ENCODE measurements at places on chromosomes 4 and X.

DNA sequence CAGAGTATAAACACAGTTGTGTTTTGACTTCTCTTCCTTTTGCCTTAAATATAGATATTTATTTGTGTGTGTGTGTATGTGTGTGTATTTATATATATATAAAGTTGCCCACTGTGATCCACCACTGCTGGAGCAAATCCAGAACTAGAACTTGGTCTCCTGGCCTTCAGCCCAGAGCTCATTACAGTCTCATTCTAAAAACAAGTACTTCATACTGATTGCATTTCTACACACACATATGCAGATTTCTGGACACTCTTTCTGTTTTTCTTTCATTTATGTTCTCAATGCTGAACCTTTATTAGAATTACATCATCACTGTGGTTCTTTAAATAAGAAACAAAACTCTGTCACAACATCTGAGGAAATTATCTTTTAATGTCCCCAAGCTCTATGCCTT lies 381 bp downstream of the TXK start:
- DNase-seq, result peak; percentile 12

DNA sequence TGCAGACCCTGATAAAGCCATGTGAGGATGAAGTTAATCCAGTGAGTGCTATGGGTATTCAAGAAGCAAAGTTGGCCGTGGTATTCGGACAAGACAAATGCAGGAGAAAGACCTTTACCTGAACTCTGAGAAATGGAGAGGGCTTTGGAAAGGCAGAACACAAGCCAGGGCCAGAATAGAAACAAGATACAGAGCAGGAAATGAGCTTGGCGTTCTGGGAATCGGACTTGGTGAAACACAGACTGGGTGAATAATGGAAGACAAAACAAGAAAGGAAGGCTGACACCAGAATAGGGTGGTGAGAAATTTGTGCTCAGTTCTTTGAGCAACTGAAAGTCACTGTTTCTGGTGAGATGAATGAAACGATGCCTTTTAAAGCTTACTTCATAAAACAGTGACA lies 83.3 kb downstream of the VEGFC start:
- no peak for DNase-seq

GRCh38 chr4:150874338-150875226 lies 140.5 kb downstream of the LRBA start:
- no peak for DNase-seq

- DNase-seq, result no peak
Measured at GRCh38 chrX:6257025-6257424, 28.4 kb upstream of the NLGN4X start.

DNA sequence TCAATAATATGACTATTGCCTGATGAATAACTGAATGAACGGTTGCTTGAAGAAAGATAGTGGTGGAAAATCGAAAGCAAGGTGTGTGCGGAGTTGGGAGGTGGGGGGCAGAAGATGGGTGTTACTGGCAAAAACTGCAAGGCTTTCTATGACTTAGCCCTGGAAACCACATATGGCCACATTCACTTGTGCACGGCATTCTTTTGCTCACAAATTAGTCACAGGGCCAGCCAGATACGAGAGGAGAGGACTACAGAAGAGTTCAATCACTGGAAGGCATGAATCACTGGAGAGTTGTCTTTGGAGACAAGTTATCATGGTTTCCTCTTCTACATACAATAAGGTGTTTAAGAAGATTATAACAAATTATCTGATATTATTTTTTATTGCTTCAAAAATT lies 626.5 kb upstream of the CPEB2 start:
- no peak for DNase-seq

- no peak for DNase-seq
Measured at GRCh38 chr4:82282875-82283274, 90.9 kb downstream of the HNRNPD start.

- no peak for DNase-seq
Measured at GRCh38 chrX:107691024-107691448, 62.7 kb downstream of the PRPS1 start.

DNA sequence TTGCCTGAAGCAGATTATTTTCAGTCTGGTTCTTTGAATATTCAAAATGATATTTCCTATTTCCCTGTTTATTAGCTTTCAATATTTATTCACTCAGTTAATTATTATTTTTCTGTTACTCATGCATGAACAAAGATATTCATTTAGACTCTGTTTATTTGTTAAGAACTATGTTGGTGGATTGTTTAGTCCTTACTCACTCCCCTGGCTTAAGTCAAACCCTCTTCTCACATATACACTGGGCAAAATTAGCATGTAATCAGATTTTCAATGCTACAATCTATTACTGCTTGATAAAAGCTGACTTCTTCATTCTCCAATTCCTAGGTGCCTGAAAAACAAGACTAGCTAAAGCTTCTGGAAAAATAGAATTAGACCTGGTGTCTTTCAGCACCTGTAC lies 335.8 kb downstream of the FAT4 start:
- no peak for DNase-seq

DNA sequence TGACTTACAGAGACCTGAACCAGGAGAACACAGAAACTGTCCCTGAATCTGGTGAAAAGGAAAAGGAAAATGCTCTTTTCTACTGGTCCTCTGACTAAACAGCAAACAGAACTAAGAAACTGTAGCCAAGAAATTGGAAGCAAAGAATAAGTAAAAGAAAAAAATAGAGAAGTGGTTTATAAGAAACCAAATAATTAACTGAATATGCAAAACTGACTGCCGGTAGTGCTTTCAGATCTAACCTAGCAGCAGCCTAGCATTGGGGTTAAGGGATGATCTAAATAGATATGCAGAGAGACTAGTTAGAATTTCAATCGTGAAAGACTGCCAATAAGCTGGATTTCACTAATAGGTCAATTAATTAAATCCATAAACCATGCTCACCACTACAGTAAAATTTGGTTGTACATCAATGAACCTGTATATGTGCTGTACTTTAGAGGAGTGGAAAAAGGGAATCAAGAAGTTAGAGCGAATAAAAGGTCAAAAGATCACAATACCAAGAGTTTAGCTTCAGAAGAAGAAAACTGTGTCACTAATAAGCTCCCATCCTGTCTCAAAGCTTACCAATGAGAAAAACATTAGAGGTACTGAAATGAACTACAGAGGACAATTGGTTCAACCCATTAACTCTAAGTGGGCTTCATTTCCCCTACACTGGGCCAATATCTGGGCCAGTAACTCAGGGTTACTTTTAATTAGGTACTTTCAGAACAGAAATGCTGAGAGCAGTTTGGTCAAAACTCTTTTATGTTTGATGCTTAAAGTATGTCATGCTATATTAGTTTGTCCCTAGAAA lies 53.6 kb downstream of the KLHL13 start:
- no peak for DNase-seq

DNA sequence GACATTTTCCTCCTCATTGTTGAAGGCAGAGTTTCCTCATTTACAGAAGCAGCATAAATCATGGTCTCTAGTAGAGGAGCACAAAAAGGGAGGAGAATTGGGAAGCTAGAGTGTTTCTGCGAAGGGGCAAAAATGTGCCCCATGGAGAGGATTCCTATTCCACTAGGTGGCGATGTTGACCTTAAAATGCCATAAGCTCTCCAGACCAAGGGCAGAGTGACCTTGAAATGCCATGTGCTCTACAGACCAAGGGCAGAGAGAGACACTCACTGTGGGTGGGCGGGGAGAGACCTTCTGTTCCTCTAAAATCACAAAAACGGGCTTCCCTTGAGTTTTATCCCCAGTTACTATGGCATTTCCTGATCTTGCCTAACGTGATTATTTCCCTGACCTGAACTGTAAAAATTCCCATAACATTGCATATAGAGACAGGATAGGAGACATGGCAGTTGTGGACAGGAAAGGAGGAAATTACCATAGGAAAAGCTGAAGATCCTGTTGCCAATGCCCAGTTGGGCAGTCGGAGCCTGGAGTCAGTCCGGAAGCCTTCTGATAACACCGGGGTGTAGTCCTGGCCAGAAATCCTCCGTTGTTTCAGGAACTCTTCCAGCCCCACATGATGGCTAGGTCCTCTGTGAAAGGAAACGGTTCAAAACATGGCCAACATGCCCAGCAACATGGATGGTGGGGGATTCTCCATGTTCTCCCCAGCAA lies 567.7 kb downstream of the MAGEB5 start:
- no peak for DNase-seq

DNA sequence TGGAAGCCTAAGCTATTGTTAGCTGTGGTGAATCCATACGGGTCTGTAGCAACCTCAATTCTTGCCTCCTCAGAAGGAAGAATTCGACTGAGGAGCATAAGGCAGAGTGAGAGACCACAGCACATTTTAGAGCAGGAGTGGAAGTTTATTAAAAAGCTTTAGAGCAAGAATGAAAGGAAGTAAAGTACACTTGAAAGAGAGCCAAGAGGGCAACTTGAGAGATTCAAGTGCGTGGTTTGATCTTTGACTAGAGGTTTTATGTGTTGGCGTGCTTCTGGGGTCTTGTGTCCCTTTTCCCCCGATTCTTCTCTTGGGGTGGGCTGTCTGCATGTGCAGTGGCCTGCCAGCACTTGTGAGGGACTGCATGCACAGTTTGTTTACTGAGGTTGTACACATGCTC lies 880.6 kb upstream of the INTU start:
- no peak for DNase-seq

GRCh38 chr4:1556541-1557220 lies 127.4 kb downstream of the FAM53A start:
- no peak for DNase-seq

DNA sequence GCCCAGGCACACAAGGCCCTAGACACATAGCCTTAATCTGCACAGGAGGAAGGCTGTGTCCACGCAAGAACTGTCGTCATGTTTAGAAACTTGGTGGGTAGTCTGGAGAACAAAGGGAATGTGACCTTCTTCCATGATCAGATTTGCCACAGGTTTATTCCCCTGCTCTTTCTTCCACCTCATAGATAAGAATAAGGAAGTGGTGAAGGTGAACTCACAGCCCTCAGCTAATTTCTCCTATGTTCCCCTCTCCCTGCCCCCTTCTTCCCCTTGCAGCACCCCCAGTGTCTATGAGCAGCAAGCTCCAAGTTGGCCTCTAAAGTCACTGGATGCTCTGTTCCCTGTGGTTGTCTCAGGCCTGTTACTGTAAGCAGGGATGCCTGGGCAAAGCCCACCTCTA lies 39.8 kb upstream of the LAS1L start:
- no peak for DNase-seq

- no peak for DNase-seq
Measured at GRCh38 chrX:41066391-41066790, 18.9 kb upstream of the USP9X start.

GRCh38 chrX:110426155-110426504 lies 67.5 kb downstream of the RTL9 start:
- no peak for DNase-seq

- no peak for DNase-seq
Measured at GRCh38 chrX:8760021-8760420, 28.1 kb upstream of the ANOS1 start.

DNA sequence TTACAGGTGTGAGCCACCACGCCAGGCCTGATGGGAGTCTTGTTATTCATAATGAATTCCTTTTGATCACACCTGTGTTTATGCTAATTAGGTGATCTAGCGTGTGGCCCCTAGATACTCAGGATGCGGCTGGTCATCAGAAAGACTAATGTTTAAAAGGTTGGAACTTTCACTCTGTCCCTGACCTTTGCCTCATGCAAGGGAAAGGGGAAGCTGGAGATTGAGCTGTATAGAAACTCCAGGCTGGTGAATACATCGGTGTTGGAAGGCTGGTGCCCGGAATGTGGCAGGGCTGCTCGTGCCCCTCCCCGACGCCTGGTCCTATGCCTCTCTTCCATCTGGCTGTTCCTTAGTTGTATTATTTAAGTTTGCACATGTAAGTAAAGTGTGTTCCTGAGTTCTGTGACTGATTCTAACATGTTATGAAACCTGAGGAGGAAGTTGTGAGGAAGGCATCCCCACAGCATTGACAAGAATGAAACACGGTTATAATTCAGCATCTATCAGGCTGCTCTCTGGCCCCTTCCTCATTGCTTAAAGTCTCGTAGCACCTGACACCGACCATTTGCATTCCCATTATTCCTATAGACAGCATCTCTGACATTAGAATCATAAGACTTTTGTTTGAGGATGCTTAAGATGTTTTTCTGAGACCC lies 28.9 kb downstream of the CASP3 start:
- DNase-seq, result no peak

- DNase-seq, result no peak
Measured at GRCh38 chr4:3296651-3297050, 3.8 kb downstream of the RGS12 start.

DNA sequence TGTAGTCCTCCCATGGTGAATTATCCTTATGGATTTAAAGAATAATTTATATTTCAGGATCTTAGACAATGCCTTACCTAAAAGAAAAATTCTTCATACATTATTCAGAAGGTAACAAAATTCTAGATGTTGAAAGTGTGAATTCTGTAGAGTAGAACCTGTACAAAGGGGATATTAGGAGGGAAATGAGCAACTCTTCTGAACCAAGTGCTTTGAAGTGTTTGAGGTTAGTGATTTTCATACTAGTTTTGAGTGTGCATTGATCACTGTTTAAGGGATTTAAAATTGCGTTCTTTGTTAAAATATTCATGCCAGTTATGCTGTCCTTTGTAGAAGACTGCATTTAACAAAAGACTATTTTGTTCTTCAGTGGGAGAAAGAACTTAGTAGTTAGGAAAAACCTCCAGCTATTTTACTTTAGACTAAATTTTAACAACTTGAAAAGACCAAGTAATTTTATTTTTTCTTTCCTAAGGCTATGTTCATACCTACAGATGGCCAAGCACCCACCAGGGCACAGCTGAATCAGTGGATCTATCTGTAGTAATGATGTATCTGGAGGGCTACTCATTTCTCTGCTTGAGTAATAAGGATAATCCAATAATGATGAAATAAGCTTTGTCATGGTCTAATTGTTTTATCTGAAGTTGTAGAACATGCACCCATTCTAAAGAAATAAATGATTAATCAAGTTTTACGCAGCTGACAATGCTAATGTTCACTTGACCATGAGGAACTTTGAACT lies 134.3 kb upstream of the RPS6KA6 start:
- no peak for DNase-seq

GRCh38 chr4:7054106-7054880 lies 11.1 kb downstream of the TADA2B start:
- no peak for DNase-seq

DNA sequence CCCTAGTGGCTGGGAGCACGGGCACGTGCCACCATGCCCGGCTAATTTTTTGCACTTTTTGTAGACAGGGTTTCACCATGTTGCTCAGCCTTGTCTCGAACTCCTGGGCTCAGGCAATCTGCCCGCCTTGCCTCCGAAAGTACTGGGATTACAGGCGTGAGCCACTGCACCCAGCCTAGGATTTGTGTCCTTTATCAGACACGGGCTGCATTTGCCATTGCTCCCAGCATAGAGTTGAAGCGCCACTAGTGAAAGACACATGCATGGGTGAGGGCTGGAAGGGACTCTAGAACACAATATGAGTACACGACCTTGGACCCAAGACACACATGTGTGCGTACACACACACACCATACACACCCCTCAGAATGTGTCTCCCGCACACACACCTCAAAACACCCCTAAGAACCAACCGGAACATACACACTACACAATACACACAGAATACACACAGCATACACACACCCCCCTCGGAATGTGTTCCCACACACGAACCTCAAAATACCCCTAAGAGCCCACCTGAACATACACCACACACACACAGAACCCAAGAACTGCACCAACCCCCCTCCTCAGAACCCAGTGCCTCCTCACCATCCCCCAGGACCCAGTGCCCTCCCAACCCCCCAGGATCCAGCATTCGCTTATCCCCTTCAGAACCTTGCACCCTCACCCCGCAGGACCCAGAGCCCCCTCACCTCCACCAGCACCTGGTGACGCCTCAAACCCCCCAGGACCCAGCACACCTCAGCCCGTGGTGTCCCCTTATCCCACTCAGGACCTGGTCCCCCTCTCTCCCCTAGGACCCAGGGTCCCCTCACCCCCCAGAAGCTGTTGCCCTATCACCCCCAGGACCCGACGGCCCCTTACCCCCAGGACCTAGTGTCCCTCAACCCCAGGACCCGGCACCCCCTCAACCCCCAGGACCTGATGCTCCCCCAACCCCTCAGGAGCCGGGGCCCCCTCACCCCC lies 1.0 kb downstream of the TNIP2 start:
- no peak for DNase-seq
